Anterior cingulate cortex (tissue), 58 donors: ENCODE measurements at places on chromosomes 13 and 19.

DNA sequence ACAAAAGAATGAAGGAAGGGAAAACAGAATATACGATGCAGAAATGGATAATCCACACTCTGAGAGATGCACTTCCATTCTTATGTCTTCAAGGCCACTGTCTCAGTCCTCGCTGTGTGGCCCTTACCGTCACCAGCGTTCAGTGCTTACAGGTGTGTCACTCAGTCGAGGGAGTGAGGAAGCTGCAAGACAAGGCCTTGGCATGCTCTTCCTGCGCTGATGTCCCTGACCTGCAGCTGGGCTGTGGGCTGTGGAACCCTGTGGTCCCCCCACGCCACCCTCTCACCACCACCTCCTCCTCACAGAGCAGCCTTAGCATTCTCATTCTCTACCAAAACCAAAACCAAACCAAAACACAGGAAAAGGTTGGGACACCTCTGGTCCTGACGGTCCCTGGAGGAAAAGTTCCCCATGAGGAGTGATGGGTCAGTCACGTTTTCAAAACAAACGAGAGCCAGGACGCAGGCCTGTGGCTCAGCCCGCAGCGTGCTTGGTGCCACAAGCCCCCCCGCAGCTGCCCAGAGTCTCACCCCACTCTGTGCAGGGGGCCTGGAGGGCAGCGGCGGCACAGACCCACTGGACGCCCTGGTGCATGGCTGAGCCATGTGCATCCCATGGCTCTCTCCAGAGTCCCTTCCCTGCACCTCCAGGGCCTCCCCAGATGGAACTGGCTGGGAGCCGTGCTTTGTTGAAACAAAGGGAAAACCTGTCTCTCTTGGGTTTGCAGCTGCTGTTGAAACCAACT lies 48.2 kb upstream of the GPR183 start:
- no peak for DNase-seq

DNA sequence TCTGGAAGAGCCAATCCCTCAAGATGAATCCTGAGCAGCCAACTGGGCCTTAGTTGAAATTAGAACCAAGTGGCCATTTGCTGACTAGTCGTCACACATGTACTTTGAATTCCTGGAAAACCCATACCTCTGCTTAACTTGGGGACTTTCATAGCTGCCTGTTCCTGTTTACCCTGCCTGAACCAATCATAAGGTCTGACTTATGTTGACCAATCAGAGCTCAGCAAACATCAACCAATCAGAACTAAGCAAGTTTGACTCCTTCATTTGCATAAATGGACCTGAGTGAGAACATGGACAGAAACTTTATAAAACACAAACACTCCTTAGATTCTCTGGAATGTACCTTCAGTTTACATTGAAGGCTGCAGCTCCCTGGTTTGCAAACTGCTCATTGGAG lies 50.8 kb downstream of the LATS2 start:
- no peak for DNase-seq

DNA sequence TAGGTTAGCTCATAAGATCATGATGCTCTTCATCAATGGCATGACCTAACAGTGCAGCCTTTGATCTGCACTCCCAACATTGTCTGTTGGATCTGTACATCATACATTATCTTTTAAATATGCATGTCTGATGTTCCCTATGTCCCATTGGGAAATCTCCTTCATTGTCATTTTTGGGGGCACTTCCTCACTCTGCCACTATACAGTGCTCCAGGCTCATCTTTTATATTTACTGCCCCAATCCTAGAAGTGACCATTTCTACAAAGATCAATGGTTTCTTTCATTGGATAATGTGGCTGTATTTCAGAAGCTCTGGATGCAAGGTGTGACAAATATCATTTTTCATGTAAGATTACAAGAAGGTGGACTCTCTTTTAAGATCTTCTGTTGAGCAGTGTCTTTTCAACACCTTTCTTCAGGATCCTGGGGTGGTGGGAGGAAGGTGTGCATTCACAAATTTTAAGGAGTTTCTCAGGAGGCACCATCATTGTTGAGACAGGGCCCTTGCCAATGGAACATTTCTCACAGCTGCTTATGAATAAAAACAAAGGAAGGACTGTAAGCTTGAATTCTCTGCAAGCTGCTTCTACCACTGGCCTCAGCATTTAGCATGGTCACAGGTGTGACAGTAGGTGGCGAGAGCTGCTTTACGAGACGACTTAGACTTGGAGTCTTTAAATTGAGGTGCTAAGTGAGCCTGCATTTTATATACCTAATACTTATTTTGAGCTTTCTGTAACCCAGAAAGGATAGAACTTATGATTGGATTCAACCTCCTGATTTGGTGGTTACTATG lies 403.0 kb downstream of the LMO7 start:
- no peak for DNase-seq

GRCh38 chr19:588093-588740 lies 1.5 kb upstream of the HCN2 start:
- DNase-seq: peak; percentile 71

- DNase-seq: no peak
Measured at GRCh38 chr13:59451236-59451635, 712.5 kb downstream of the DIAPH3 start.

DNA sequence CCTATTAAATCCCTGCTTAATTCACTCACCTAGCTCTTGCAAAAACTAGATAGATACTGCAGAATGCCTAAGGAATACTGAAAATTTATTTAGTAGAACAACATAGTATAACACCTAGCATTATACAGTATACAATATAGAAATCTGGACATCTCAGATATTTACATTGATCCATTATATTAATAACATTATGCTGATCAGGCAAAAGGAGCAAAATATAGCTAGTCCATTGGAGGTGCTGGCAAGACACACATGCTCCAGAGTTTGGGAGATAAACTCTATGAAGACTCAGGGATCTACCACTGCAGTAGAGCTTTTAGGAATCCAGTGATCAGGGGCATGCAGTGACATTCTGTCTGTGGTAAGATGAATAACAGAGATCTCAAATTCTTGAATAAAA lies 357.6 kb downstream of the TBC1D4 start:
- DNase-seq: no peak

- no peak for DNase-seq
Measured at GRCh38 chr13:109859216-109859835, 72.9 kb upstream of the IRS2 start.

DNA sequence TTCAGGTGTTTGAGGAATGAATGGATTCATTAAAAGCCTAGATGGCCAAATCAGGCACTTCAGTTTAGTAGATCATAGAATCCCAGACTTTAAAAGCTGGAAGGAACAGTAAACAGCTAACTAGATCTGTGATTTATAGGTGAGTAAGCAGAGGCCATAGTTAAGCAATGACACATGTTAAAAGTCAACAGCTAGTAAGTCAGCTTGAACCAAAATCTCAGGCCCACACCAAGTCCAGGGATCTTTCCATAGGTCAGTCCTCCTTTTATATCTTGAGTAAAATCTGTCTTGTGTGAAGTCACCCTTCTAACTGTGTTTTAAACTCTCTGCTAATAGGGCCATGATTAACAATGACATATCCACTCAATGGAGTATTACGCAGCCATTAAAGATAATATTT lies 275.5 kb upstream of the SOX21 start:
- DNase-seq: no peak

GRCh38 chr19:28504139-28504538 lies 708.8 kb downstream of the UQCRFS1 start:
- no peak for DNase-seq

GRCh38 chr13:46392967-46393366 lies 5.9 kb upstream of the RUBCNL start:
- DNase-seq: no peak

DNA sequence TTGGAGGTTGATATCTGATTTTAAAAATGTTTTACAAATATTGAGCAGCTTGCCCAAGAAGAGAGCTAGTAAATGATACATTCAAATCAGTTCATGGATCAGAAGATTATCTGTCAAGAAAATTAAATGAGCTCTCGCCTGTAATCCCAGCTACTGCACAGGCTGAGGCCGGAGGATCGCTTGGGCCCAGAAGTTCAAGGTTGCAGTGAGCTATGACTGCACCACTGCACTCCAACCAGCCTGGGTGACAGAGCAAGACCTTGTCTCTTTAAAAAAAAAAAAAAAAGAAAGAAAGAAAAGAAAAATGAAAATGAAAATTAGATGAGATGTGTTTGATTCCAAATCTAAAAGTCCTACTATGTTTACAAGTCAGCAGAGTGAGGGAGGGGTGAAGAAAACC lies 2.4 kb downstream of the SPART start:
- DNase-seq: no peak

DNA sequence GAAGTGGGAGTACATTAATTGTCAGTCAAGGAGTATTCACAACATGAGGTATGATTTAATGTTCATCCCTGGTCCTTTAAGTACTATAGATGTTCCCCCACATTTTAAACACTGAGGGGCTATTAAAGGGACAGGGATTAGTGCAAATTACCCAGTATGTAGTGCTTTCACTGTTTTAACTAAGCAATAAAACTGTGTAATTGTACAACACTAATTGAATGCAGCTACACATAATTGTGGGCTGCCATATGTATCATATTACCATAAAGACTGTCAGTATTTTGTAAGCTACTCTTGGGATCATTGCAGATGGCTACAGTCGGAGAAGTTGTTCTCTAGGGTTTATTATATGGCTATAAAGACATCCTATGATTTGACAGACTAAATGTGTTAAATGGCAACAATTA lies 316.6 kb downstream of the DCLK1 start:
- DNase-seq: no peak

GRCh38 chr13:97448503-97449251 lies 14.7 kb downstream of the RAP2A start:
- DNase-seq: no peak

DNA sequence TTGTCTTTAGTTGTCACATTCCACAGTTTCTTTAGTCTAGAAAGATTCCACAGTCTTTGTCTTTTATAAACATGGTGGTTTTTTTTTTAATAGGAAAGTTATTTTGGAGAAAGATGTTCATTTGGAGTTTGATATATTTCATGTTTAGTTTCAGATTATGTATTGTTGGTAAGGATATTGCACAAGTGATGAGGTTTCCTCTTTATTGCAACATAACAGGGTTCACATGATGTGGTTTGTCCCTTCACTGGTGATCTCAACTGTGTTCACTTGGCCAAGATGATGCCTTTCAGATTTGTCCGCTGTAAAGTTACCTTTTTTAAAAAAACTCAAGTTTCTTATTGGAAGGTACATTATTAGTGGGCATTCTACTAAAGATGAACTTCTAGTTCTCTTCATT lies 3.2 kb downstream of the ZNF230 start:
- no peak for DNase-seq

DNA sequence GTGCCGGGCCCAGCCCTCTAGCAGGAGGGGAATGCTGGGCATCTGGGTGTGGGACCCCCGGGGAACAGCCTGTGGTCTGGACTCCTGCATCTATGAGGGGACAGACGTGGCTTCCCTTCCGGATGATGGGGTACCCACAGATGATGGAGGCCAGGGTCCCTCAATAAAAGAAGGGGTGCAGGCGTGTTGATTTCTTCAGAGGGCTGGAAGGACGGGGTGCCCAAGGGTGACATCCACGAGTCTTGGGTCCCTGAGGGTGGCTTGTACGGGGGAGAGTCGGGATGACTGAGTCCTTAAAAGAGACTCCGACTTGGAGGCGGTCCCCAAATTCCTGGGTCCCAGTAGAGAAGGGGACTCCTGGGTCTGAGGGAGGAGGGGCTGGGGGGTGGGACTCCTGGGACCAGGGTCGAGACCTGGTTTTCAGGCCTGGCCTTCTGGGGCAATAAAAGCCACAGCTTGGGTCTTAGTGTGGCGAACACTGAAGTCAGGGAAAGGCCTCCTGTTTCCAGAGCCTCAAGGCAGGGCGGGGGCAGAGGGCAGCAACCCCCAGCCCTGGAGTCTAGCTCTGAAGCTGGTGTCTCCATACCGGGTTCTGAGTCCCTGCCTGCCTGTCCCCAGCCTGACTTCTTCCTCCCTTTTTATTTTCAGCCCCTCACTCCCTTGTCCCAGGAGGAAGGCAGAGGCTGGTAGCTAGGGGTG lies 459 bp upstream of the GRIN2D start:
- DNase-seq: no peak

GRCh38 chr13:109968876-109969577 lies 182.6 kb upstream of the IRS2 start:
- DNase-seq: no peak

DNA sequence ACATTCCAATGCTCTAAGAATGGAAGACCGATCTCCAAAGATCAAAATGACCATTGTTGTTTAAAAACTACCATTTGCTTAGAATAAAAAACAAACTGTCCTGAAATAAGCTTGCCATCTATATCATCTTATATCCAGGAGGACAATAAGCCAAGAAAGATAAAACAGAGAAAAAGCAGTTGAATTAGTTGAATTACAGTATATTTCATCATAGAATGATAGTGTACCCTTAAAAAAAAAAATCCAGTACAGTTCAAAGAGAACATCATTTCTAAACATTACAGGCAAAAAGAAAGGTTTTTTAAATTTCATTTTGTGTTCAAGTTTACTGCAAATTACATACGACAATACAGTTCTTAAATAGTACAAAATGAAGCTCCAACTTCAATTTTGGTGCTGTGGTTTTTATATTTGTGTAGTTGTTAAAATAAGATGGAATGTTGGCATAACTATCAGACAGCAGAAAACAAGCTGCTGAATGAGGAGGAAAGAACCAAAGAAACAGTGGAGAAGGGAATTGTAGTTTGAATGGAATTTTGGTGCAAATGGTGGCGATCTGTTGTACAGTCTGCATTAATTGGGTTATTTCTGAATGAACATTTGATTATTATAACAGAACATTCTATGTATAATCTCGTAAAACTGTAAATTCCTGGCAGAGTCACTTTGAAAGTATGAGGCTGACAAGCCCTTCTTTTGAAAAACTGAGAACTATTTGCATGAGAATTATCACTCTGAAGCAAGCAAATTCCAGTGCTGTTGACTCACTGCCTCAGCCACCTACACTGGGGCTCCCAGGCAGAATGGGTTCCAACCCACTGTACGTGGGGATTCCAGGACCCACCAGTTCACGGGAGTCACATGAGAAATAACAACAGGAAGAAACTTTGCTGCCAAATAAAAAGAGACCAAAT lies 37.7 kb downstream of the LHFPL6 start:
- DNase-seq: no peak

GRCh38 chr19:2477732-2478191 lies 1.8 kb downstream of the GADD45B start:
- peak; percentile 22 for DNase-seq

- DNase-seq: no peak
Measured at GRCh38 chr13:96925916-96926628, 68.2 kb downstream of the OXGR1 start.

DNA sequence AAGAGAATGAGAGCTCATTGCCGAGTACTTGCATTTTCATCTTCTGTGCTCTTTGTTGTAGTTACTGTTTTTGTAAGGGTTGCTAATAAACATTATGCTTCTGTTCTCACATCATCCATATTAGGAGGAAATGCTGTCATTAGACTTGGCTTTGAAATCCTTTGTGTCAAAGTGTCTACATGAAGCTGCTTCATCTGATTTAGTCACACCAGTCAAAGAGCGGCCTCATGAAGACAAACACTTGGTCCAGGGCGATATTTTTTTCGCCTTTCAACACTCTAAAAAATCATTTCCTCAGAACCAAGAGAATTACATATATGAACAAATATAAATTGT lies 105.0 kb downstream of the SPRY2 start:
- DNase-seq: no peak
